Stimulated activated CD4-positive, alpha-beta T cell treated with anti-CD3 and anti-CD28 coated beads, Interleukin-12 subunit alpha, Interleukin-12 subunit beta, amount 100 ng/mL, for 48 hours (primary cell): ENCODE measurements at places on chromosomes 7 and 10.

- no peak for DNase-seq
Measured at GRCh38 chr10:131580076-131580652, 268.6 kb upstream of the TCERG1L start.

GRCh38 chr7:29202651-29203069, 8.1 kb downstream of the CHN2 start:
- no peak for DNase-seq

- peak; percentile 7 for DNase-seq
Measured at GRCh38 chr7:134513169-134513752, 14.1 kb upstream of the AKR1B10 start.

DNA sequence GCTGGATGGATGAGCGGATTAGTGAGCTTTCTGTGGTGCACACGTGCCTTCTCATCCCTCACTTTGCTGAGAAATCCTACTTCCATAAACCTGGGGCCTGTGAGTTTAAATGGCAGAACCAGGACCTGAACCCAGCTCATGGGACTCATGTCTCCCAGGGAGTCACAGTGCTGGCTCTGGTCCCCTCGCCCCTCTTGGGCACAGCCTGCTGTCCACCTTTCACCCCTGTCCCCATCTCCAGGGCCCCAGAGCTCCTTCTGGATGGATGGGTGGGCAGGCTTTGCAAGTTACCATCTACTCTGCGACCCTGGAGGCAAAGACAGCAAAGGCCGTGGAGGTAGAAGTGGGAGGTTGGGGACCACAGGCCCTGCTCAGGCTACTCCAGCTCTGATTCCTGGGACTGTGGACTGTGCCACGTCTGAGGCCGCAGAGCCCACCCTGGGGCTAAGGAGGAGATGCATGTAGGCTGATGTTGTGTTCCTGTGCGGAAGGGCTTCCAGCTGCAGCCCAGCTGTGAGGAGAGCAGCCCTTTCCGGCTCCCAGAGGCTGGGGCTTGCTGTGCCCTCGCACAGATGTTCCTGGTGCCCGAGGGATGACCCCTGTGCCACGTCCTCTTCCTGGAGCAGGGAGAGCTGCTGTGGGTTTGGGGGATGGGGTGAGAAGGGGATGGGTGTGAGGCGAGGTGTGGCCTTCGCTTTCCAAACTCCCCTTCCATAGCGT, 40.3 kb downstream of the PRF1 start:
- DNase-seq: no peak

DNA sequence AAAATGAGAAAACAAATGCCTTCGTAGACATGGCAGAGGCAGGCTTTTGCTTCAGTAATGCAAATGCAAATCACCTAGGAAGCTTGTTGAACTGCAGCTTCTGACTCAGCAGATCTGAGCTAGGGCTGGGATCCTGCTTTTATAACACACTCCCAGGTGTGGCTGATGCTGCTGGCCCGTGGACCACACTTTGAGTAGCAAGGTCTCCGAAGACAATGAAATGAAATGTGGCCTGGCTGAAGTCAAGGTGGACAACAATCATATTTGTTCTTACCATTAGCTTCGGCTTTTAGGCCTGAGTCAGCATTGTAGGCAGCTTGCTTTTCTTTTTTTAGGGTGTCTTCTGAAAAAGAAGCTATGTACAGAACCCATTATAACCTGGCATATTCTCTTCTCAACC, 26.3 kb downstream of the COL17A1 start:
- no peak for DNase-seq

DNA sequence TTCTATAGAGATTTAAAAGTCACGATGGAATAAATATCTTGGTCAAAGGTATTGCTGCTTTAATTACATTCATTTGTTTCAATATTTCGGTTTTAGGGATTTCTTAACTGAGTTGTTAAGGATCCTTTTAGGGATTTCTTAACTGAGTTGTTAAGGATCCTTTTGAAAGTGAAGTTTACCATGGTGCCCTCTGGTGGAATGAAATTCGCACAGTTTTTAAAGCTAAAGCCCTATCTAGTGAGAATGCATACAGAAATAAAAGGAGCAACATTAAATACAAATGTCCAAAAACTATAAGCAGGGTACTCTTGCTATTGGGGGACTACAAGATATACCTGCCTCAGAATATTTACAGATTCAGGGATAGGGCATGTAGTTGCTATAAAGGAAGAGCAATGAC, 193.7 kb downstream of the RNLS start:
- DNase-seq: no peak

GRCh38 chr10:27225011-27225590, 15.5 kb downstream of the ACBD5 start:
- DNase-seq: no peak

- no peak for DNase-seq
Measured at GRCh38 chr10:17506390-17506789, 52.0 kb upstream of the ST8SIA6 start.

DNA sequence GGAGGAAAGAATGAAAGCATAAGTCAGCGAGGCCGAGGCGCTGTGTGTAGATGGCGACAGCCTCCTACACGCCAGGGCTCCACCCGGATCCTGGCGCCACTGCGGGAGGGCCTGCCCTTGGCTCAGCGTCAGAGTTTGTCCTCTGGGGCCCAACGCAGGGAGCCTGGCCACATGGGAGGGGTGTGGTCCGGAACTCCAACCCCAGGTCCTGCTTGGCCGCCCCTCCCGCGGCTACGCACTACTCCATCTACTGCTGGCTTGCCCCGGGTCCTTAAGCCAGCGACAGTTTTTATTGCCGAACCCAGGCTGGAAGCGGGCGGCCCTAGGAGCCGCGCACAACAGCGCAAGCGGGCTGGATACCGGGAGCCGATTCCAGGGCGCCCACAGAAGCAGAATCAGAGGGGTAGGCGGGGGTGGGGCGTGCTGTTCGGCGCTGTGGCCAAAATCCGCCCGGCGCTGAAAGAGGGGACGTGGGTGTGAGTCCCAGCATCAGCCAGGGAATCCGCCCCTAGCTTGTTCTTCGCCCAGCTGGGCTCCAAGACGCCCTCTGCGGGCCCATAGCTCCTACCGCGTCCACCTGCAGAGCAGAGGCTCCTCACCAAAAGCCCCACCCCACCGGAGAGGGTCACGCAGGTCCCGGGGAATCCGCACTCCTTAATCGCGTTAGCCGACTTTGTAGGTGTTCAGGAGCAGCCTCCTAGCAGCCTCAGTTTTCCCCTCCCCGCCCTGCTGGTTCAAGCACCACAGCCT, 4.5 kb downstream of the KAZALD1 start:
- peak; percentile 29 for DNase-seq

DNA sequence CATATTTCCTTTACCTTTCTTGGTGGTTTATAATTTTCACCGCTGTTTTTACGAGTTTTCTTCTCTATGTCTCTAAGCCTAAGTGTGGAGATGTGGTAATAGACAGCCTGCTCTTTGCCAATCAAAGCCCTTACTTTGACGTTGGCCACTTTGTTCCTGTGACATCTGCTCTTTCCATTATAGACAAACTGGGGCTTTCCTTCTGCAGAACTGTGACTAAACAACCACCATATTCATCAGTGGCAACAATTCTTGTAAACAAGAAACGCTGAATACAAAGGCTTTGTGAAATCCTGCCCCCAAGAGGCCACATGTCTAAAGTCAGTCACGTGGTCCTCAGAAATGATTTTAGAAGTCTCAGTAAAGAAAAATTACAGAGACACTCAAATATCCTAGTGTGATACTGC, 59.6 kb upstream of the CAPZA2 start:
- peak; percentile 14 for DNase-seq

- no peak for DNase-seq
Measured at GRCh38 chr10:78781251-78781913, 287.4 kb upstream of the ZMIZ1 start.

- no peak for DNase-seq
Measured at GRCh38 chr7:40711706-40712105, 576.9 kb downstream of the SUGCT start.

GRCh38 chr7:137886281-137886680, 39.5 kb upstream of the DGKI start:
- no peak for DNase-seq

DNA sequence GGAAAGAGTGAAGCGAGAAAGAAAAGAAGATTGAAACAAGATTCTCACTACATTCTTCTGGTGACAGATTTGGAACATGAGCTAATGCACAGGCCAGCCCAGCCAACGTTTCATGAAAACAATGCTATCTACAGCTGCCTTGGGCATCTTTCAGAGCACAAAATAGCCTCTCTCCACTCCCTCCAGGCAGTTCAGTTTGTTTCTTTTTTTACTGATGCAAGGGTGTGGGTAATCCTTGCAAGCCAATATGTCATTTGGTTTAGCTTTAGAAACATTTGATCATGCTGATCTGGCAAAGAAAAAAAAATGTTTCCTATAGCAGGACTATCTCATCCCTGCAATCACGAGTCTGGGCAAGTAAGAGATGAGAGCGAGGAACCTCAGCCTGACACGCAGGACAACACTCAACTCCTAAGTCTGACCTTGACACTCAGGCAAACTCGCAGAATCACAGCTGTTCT, 35.9 kb downstream of the SVIL start:
- DNase-seq: no peak

DNA sequence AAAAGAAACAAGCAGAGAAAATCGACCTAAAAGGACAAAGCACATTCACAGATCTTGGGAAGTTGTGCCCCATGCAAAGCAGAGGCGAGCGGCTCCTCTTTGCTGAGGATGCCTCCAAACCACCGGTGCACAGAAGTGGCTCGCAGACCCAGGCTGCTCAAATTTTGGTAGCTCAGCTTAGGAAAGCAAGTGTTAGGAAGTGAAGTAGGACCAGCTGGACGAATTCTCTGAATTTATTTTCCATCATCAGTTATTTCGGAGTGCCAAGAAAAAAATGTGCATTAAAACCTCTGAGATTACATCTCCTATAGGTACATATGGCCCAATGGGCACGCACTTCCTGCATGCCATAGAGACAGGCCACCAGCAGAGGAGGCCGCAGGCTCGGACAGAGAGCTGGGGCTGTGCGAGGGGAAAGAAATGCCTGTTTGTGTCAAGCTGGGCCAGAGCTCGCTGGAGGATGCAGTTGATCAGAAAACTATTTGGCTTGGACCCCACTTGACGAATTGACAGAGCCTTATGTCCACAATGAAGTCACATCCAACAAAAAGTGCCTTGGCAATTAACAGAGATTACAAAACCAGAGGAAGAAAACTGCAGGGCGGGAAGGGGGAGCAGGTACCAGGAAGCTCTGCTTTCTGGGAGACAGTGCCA, 122.3 kb upstream of the LYZL2 start:
- no peak for DNase-seq

DNA sequence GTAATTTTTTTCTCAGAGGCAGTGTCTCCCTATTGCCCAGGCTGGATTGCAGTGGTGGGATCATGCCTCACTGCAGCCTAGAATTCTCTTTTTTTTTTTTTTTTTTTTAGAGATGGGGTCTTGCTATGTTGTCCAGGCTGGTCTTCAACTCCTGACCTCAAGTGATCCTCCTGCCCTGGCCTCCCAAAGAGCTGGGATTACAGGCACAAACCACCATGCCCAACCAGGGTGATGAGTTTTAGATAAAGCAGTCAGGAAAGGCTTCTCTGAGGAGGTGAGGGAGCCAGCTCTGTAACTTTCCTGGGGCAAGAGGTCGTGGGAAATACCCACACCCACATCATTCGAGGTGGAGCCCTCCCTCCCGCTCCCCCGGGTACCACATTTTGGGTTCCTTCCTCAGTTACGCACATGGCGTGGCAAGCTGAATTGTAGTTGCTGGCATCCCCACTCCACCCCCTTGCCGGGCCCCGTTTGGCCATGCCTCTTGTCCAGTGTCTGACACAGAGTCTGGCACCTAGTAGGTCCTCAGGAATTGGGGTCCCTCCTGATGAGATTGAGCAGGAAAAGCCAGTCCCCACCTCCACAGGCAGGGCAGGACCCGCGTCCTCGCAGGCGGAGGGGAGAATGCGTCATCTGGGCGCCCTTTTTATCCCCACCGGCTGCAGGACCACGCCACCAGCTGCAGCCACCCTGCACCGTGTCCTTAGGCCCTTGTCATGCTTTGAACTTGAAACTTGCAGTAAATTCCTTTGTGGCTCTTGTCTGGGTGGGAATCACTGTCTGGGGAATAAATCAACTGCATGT, 43.4 kb downstream of the CLIP2 start:
- no peak for DNase-seq

- no peak for DNase-seq
Measured at GRCh38 chr7:108226816-108227299, 96.7 kb upstream of the LAMB4 start.

- peak; percentile 62 for DNase-seq
Measured at GRCh38 chr7:158811461-158811860, 17.8 kb downstream of the ESYT2 start.

DNA sequence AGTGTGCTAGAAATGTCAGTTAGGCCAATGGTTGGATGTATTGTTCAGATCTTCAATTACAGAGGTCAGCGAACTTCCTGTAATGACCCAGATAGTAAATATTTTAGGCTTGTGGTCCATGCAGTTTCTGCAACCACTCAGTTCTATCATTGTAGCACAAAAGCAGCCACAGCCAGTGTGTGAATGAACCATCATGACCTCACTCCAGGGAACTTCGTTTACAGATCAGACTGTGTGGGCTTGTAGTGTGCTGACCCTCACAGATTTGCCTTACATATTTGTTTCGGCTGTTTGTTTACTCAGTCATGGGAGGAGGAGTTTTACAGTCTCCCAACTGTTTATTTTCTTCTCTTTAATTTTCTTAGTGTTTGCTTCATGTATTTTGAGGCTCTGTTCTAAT, 55.4 kb downstream of the LANCL2 start:
- DNase-seq: no peak

GRCh38 chr7:132176719-132177118, 399.6 kb downstream of the PLXNA4 start:
- DNase-seq: no peak

- DNase-seq: no peak
Measured at GRCh38 chr10:69093933-69094332, 6.0 kb downstream of the SRGN start.

GRCh38 chr7:97471491-97471890, 260.4 kb upstream of the TAC1 start:
- DNase-seq: no peak

DNA sequence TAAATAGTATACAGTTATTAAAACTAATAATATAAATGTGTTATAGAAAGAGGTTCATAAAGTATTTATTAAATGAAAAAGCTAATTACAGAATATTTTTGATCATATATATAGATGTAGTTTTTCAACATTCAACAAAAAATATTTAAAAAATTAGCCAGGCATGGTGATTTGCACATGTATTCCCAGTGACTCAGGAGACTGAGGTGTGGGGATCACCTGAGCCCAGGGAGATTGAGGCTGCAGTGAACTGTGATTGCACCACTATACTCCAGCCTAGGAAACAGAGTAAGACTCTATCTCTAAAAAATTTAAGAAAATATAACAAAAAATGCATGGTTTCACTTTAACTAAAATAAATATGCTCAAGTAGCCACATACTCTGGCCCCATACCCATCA, 118.0 kb upstream of the SEMA3C start:
- DNase-seq: no peak

DNA sequence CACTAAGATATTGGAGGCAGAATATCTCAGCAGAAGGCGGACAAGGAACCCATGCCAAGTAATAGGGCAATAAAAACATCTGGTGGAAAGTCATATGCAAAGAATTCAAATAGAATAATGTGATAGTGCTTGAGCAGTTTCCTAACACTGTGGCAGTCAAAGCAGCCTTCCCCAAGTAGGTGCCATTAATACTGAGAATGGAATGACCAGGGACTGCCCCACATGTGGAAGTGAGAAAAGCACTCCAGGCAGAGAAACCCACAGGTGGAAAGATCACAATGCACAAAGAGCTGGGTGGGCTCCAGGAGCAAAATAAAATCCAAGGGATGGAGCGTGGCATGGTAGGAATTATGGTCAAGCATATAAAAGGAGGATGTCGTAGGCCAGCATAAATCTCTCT, 64.4 kb upstream of the NME8 start:
- DNase-seq: no peak
